Urinary bladder (tissue), 4 donors: ENCODE measurements at places on chromosomes 12 and 14. TPM values are rescaled to one million over a fixed set of nuclear protein-coding genes. Genes with fewer than 3 reads are reported as not detected.

LRFN5 gene
- total RNA-seq: 45.9 TPM

B4GALNT1 gene
- total RNA-seq: 3.6 TPM

- no peak for DNase-seq
These were observed 8.7 kb upstream of the CCDC60 start for GRCh38 chr12:119325813-119326212.

- peak; percentile 83 for DNase-seq
These were observed 88.5 kb upstream of the NCOR2 start for GRCh38 chr12:124655698-124656516.
